ENCODE measurements at places on chromosomes 1 and 21.
A peak's percentile ranks its signal among the peaks of the same experiment; 100 is the strongest.

DNA sequence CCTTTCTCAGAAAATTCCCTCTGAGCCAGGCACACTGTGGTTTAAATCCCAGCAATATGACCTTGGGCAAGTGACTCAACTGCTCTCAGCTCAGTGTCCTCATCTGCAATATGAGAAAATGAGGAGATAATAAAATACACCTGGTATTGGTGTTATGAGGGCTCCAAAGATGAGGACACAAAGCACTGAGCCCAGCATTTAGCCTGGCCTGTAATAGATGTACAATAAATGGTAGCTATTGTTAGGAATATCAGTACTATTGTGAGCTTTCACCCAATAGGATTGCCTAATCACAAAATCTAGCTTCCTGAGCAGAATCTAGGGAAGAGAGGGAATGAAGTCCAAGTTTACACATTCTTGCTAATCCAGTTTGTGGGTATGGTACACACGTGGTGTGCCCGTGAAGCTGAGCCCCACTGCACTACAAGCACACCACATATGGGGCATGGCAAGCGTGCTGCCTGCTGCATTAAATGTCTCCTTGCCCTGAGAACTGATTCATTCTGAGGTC, 24.3 kb upstream of the SLC30A1 start:
- DNase-seq, result no peak

DNA sequence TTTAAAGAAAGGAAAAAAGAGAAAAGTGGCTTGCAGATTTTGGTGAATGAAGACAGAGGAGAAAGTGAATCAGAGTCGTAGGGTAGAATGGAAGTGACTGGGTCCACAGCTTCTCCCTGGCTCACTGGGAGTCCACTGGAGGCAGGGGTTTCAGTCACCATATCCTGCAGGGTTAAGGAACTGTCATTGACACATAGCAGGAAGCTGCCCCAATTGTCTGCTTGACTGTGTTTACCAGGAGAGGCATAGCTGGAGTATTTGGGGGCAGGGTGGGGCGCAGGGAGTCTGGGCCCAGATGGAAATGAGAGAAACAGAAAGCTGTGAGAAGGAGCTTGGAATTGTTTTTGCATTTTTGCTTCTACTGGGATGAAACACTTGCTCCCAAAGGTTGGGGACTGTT, 228.8 kb upstream of the CSF3R start:
- DNase-seq, result no peak

DNA sequence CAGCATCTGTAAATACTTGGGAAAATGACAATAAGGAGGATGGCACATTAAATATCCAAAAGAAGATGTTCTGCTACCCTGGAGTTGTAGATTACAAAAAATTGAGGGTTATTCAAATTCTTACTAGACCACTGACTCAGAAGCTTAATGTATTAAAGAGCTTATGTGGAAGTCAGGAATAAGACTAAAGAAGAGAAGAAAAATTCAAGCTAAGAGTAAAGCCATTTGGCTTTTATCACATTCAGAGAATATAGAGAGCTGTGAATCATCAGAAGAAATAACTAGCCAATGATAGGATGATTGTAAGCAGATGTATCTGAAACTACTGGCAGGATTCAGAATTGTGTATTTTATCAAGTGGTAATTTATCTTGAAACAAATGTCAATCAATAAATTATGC, 237.0 kb downstream of the TBX15 start:
- no peak for DNase-seq

GRCh38 chr1:11188381-11188780, 774 bp upstream of the ANGPTL7 start:
- no peak for DNase-seq

GRCh38 chr1:221736714-221737113, 5.2 kb downstream of the DUSP10 start:
- no peak for DNase-seq

GRCh38 chr1:99281105-99281504, 16.8 kb downstream of the PLPPR4 start:
- no peak for DNase-seq

- no peak for DNase-seq
Observed at GRCh38 chr1:55117941-55118340, 78.6 kb downstream of the PCSK9 start.

DNA sequence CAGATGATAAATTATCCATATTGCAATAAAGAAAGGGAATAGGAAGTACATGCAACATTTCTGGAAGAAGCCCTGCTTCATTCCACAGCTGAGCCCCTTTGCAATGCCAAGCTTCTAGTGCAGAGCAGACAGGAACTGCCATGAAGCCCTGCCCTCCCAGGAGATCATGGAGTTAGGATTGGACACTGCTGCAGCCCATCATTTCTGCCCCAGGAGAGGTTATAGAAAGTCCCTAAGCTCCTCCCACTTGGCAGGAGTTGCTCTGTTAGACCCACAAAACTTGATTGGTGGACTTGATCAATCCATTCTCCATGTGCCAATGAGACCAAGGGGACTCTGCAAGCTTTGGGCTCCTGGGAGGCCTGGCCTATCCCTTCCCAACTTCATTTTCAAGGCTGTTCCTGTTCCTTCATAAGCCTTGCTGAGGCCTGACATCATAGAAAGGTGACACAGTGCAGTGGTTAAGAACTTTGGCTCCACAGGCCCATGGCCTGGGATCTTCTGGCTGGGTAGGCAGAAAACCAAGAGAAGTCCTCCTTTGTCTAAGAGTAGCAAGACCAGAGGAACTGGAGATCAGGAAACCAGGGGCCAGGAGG, 1.3 kb upstream of the LAPTM5 start:
- DNase-seq, result no peak

- no peak for DNase-seq
Observed at GRCh38 chr1:59816318-59816878, 1.6 kb downstream of the HOOK1 start.

DNA sequence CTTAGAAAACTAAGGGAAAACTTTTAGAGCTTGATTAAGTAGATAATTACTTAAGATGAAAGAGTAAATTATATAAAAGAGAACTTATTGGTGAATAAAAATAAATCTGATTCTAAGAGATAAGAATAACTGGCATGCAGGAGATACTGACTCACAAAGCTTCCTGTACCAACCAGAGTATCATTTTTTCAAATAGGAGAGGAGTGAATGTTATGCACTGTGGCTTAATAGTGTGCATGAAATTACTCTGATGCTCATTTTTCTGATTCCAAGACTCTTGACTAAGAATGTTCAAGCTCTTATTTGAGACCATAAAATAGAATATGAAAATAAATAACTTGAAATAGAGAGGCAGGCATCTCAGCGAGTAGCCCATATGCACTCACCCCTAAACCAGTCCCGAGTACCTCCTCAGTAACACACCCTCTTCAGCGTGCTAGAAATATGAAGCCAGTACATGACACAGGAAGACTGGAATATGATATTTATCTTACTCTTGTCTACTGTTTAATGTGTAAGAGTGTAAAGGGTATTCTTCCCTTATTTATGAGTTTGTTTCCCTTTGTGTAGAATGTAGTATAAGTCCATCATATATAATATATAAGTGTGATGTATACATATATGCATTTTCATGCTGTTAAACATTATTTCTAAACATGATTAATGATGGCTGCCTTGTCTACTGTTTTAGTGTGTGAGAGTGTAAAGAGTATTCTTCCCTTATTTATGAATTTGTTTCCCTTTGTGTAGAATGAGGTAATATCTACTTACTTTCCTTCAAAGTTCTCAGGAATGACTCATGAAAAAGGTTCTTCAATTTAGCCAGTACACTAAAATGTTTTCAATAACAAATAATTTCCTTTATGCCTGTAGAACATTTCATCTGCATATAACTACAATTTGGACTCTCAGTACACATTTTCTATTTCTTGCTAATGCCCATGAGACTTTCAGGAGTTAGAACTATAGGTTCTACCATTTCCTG, 99.2 kb upstream of the PALMD start:
- DNase-seq, result no peak

- peak; percentile 69 for DNase-seq
Observed at GRCh38 chr1:78676347-78676982, 26.8 kb downstream of the IFI44 start.

GRCh38 chr1:32729254-32730046, 26.9 kb upstream of the SYNC start:
- no peak for DNase-seq

DNA sequence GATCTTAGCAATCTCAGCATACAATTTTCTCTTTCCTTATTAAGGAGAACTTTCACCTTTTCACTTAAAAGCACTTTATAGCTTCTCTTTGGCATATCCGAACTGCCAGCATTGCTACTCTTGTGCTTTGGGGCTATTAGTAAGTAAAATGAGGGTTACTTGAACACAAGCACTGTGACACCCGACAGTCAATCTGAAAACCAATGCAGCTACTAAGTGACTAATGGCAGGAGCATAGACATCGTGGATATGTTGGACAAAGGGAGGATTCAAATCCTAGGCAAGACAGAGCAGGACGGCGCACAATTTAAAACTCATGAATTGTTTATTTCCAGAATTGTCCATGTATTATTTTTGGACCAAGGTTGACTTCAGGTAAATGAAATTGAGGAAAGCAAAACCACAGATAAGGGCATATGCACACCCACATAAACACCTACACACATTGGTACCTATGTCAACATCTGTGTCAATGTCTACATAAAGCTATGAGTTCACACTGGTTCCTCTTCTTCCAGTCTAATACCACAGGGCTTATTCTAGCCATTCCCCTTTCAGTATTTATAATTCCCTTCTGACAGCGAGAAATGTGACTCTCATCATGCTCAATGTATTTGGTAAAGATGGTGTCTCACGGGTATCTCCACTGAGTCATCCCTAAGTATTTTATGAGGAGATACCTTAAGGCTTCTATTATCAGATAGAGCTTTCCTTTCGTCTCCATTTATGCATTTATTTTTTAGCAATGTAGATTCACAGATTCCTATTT, 75.3 kb upstream of the RALGPS2 start:
- DNase-seq, result no peak

- DNase-seq, result peak; percentile 68
Observed at GRCh38 chr1:94418664-94419655, 771 bp downstream of the ABCD3 start.

GRCh38 chr1:64087768-64088167, 115.7 kb upstream of the UBE2U start:
- DNase-seq, result no peak

GRCh38 chr21:32136546-32136945, 142.3 kb downstream of the MIS18A start:
- no peak for DNase-seq

DNA sequence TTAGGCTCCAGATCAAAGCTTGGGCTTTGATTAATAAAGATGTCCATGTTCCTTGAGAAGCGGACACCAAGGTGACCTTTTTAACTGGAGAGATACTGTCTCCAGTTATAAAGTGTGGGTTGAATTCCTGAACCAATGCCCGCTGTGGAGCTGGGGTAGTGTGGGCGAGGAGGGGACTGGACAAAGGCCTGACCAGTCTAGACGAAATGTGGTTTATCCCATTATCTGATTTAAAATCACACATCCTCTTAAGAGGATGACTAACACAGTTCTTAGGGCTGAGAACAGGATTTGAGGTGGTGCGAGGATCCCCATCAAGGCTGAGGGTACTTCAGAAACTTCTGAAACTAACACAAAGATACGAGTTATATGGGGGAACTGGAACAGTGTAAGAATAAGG, 84.5 kb upstream of the GCLM start:
- no peak for DNase-seq

DNA sequence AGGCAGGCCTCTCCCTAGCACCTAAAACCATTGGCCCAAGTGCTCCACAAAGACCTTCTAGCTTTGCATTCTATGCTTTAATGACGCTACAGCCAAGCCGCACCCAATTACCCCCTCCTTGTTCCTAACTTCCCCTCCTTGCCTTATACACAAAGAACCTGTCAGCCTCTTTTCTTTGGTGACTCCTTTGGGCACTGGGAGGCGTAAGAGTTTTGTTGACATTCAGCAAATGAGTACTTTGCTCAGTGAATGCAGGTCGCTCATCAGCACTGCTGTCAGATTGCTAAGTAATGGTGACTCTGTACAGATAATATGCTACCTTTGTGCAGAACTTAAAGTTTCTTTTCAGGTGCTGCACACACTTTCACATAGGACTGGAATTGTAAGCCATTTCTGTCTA, 187.6 kb upstream of the FAM78B start:
- DNase-seq, result no peak

DNA sequence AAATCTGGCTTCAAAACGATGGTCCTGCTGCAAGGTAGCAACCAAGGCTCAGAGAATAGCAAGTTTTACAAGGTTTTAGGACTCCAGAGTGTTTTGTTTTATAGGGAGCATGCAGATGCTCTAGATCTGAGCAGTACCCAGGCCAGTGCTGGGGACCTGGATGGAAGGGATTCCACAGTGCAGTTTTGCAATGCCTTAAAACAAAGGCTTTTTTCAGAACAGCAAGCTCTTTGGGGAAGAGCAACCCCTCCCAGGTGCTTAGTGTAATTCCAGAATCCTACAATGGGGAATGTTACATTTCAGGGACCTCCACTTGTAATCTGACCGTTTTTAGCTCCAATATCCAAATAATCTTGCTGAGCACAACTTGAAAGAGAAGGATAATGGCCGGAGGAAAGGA, 6.7 kb downstream of the ROR1 start:
- DNase-seq, result no peak

- DNase-seq, result no peak
Observed at GRCh38 chr1:117271959-117272358, 61.2 kb upstream of the VTCN1 start.

DNA sequence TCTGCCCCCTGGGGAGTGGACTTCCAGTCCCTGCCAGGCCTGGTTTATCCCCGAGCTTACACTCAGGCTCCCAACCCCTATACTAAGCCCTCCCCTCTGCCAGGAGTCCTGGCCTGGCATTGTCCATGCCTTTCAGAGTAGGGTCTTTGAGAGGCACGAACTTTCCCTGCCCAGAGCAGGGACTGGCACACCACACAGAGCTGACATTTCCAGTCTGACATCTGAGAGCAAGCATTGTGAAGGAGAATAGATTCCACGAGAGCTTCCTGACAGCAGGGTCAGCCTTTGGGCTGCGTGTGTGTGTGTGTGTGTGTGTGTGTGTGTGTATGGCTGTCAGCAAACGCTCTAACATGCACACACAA, 59.5 kb upstream of the LAPTM5 start:
- DNase-seq, result no peak

- no peak for DNase-seq
Observed at GRCh38 chr1:46175243-46175642, 356 bp downstream of the TSPAN1 start.

DNA sequence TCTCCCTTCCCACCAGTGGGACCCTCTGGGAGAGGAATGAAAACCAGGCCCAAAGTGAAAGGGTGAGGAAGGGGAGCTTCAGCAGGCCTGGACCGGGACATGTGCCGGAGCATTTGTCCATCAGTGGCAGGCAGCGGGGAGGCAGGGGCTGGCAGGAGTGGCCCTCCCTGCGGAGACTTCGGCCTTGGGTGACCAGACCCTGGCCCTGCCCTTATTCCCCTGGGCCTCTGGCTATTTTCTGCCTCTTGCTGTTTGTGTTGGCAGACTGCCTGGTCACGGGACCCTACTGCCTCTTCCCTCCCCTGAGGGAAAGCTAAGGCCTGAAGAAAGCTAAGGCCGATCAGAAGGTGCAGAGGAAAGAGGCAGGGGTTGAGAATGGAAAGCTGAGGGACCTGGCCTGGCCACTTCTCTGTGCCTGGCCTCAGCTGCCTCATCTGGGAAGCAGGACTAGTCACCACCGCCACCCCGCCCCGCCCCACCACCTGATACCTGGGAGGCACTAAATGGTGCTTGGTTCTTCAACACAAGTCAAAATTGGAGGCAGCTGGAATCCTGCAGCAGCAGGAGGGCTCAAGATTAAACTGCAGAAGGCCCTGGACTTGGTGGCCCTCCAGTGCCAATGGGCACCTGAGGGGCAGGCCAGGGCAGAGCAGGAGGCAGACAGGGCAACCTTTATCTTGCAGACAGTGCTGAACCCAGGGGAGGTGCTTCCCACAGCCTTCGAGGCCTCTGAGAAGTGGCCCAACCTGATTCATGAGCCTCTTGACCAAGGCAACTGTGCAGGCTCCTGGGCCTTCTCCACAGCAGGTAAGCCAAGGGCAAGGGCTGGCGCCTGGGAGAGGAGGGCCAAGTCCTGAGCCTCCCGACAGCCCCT, 7.9 kb downstream of the TINAGL1 start:
- peak; percentile 80 for DNase-seq

Measured in sciatic nerve (tissue), 2 donors.